ENCODE measurements at places on chromosomes 7 and 10. TPM values are rescaled to one million over a fixed set of nuclear protein-coding genes. Genes with fewer than 3 reads are reported as not detected.

Gene UTF1
- polyA plus RNA-seq = 0.10 TPM

Gene IKZF1
- 39.2 TPM for polyA plus RNA-seq

Gene AUTS2
- polyA plus RNA-seq = 6.1 TPM

Gene KNDC1
- 0.43 TPM for polyA plus RNA-seq

DNA sequence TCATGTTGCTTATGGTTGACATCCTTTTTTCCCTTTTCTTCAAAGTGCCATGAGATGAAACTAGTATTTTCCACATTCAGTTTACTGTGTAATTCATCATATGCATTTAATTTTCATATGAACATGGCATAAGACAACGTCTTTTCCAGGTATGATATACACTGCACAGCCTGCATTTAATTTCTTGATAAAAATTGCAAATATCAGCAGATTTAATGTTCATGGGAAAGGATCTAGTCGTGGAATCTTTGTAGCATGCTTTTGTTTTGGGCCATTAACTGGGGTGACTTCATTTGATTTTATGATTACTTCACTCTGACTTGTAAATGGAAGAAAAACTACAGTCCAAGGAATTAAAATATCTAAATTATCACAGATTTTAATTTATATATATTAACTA lies 837.3 kb downstream of the IPMK start:
- H3K27me3 ChIP-seq = no peaks in the 10 kb centered on the region
- H3K27ac ChIP-seq = no peak overlapping the region
- H3K36me3 ChIP-seq = no peaks in the 10 kb centered on the region
- no peak overlapping the region for H3K4me3 ChIP-seq
- no peak for DNase-seq

GRCh38 chr10:67812007-67812406 lies 26.0 kb downstream of the DNAJC12 start:
- no peak for DNase-seq
- H3K4me3 ChIP-seq = no peak overlapping the region
- H3K27me3 ChIP-seq = no peaks in the 10 kb centered on the region
- H3K27ac ChIP-seq = no peak overlapping the region

GRCh38 chr10:114359041-114359952 lies 45.0 kb downstream of the AFAP1L2 start:
- H3K4me3 ChIP-seq = no peak overlapping the region
- H3K27me3 ChIP-seq = no peaks in the 10 kb centered on the region

DNA sequence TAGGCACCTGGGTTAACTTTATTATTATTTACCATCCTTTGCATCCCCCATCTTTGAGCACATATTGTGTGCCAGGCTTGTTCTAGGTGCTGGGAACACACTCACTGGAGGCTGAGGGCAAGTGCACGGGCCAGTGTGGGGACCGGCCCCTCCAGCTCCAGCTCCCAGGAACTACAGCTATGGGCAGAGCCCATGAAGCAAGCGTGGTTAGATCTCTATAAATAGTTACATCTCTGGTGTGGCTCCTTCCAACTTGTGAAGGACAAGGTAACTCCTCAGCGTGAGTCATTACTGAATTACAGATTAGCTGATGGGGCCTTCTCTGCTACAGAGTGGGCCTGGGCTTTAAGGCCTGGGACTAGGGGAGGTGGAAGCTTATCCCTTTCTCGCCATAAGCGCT lies 583.5 kb downstream of the SDK1 start:
- H3K27ac ChIP-seq = no peak overlapping the region
- no peak for DNase-seq
- H3K27me3 ChIP-seq = no peaks in the 10 kb centered on the region
- H3K4me3 ChIP-seq = no peak overlapping the region

- DNase-seq = no peak
- no peaks in the 10 kb centered on the region for H3K27me3 ChIP-seq
- H3K4me1 ChIP-seq = no peaks in the 10 kb centered on the region
- H3K4me3 ChIP-seq = no peak overlapping the region
- H3K27ac ChIP-seq = no peak overlapping the region
Measured at GRCh38 chr10:2335626-2336025, 598.3 kb upstream of the ADARB2 start.

- H3K27ac ChIP-seq = no peak overlapping the region
- no peak for DNase-seq
- H3K4me3 ChIP-seq = no peak overlapping the region
- H3K36me3 ChIP-seq = no peaks in the 10 kb centered on the region
Measured at GRCh38 chr7:86925221-86925620, 134.2 kb downstream of the ELAPOR2 start.

All from spleen (tissue), 13 donors.